Activated T-helper 1 cell treated with anti-CD3 and anti-CD28 coated beads, Interleukin-12 subunit alpha, Interleukin-12 subunit beta, Interleukin-2, Interleukin-4 antibody, amounts not matched to agents 30 ng/mL and 10 ng/mL and 1 ng/mL, durations not matched to agents 14 hours and 24 hours and 36 hours (primary cell): ENCODE measurements at places on chromosomes 3 and 15. TPM values are rescaled to one million over a fixed set of nuclear protein-coding genes. Genes with fewer than 3 reads are reported as not detected.

DNA sequence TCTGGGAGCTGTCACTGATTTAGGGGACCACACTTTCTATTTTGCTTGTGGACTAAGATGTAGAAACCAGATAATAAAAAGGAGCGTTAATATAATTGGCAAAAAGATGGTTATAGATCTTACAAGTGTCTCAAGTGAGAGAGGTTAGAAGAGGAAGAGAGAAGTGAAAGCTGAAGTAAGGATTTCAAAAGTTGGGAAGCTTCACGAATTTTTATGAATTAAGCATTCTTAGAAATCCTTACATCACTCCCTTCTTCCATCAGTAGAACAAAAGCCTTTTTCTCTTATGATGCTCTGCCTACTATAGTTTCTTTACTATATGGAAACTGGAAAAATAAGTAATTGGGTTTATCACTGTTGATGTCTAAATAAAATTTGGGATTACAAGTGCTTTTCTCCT lies 146.5 kb downstream of the FNDC3B start:
- H3K4me3 ChIP-seq, result no peak overlapping the region
- H3K27ac ChIP-seq, result no peak overlapping the region
- no peak for DNase-seq
- peaks cover 15% of the 10 kb centered on the region for H3K4me1 ChIP-seq

The GOLGA6B gene
- total RNA-seq, result not detected in 2 replicates

- no peak overlapping the region for H3K4me3 ChIP-seq
- no peaks in the 10 kb centered on the region for H3K36me3 ChIP-seq
- no peaks in the 10 kb centered on the region for H3K27me3 ChIP-seq
- no peaks in the 10 kb centered on the region for H3K4me1 ChIP-seq
Measured at GRCh38 chr3:3227640-3228039, 48.1 kb upstream of the CRBN start.

DNA sequence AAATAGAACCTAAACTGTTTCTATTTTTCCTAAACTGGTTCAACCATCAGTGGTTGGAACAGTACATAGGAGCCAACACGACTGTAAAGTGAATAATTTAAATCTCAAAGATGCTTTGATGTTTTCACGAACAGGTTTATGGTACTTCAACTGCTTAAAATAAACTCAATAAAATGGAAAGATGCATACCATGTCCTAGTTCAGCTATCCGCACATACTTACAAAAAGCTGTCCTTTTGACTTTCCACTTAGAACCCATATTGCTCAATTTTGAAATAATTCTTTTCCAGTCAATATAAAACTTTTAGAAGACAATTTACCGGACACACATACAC lies 902 bp downstream of the CMTM6 start:
- peak overlapping the region; percentile 96 for H3K27ac ChIP-seq
- peaks cover 44% of the 10 kb centered on the region for H3K4me1 ChIP-seq
- H3K4me3 ChIP-seq, result peak overlapping the region; percentile 100
- H3K27me3 ChIP-seq, result peaks cover 2% of the 10 kb centered on the region
- peaks cover 22% of the 10 kb centered on the region for H3K36me3 ChIP-seq

DNA sequence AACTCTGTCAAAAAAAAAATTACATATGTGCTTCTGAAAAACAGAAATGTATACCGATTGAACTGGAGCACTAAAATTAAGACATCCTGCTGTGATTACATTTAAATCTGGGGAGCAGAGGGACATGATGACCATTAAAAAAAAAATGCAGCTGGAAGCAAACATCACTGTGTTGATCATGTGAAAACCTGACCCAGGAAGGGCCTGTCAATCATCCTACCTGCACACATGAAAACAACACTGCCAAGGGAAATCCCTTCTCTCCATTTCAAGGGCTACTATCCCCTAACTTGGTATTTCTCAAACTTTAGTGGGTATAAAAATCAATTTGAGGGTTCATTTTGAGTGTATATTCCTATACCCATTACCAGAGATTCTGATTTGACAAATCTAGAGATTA lies 719.9 kb upstream of the CBLB start:
- H3K27me3 ChIP-seq, result no peaks in the 10 kb centered on the region
- H3K4me3 ChIP-seq, result no peak overlapping the region

DNA sequence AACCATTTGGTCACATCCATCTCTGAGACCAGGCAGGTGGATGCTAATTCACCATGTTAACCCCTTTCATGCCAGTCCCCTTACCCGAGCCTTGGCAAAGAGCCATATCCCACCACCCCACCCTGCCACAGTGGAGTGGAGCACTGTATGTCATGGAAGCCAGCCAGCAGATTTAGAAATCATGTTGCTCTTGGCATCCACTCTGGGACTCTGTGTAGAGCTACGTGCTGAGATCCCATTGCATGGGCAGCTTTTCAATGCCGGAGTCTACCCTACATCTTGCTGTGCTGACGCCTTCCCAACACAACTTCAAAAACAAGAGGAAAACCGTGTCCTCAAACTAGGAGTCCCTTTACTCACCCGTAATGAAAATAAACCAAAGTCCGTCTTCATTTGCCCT lies 131.0 kb downstream of the NTRK3 start:
- peaks cover 11% of the 10 kb centered on the region for H3K4me1 ChIP-seq
- no peak for DNase-seq
- H3K36me3 ChIP-seq, result no peaks in the 10 kb centered on the region

The STRIT1 gene
- not detected in 2 replicates for total RNA-seq

The SST gene
- total RNA-seq, result not detected in 2 replicates

The ARHGEF26 gene
- 0.22 TPM in 1 of 2 replicates, not detected in the other for total RNA-seq

DNA sequence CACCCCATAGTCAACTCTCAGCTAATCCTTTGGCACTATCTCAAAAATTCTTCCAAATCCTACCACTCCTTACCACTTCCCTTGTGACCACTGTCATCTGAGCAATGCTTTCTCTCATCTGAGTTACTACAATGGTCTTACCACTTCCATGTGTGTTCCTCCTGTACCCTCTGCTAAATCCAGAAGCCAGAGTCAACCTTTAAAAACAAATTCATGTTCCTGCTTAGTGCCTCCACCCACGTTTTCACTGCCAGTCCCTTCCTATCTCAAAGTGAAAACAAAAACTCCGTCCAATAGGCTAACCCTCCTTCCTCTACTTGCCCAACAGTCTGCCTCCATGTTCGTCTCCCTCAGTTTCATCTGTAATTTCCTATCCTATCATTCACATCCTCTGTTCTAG lies 109.0 kb downstream of the ADAMTS9 start:
- no peaks in the 10 kb centered on the region for H3K27me3 ChIP-seq
- no peaks in the 10 kb centered on the region for H3K4me1 ChIP-seq
- no peaks in the 10 kb centered on the region for H3K36me3 ChIP-seq
- DNase-seq, result no peak
- no peak overlapping the region for H3K27ac ChIP-seq
